Activated CD4-positive, alpha-beta T cell treated with anti-CD3 and anti-CD28 coated beads, Interleukin-2, amount 50 U/mL, for 1 hour (primary cell): ENCODE measurements at places on chromosomes 11 and 22.

- no peak for DNase-seq
Observed at GRCh38 chr22:44586999-44587736, 89.1 kb upstream of the RTL6 start.

- no peak for DNase-seq
Observed at GRCh38 chr11:12696911-12697581, 22.8 kb downstream of the TEAD1 start.

DNA sequence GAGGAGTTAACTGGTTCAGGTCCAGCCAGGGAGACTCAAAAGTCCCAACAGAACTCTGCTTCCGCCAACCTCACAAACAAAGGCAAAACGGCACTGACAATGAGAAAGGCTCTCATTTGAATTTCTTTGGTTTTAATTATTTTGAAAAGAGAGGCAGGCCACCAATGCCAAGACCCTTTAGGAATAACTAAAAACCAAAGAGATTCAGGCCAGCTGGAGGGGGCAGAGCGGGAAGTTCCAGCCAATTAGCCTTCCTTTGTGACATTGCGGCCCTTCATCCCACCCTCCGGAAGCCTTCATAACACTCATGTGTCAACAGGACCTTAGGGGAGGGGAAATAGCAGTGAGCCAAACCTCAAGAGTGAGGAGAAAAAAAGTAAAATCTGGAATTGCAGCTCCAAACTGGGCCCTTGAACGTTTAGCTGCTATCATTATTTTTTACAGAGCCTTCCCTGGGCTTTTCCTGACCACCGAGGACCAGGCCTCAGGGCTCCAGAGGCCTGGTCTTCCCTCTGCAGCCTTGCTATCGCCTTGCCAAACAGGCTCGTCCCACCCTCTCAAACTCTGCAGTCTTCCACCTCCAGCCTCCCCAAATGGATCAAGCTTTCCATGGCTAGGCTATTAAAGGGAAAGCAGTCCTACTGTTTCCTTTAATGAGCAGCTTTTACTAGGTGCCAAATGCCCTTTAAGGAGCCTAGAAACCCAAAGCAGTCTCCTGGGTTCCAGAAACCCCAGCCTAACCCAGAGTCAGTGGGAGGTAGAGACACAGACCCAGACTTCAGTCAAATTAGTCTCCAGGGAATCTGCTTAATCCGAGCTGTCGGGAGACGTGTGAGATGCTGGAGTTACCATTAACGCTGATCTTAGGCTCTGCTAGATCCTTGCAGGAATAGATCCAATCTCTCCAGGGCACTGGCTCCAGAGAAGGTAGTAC lies 114.2 kb downstream of the CCDC34 start:
- no peak for DNase-seq

DNA sequence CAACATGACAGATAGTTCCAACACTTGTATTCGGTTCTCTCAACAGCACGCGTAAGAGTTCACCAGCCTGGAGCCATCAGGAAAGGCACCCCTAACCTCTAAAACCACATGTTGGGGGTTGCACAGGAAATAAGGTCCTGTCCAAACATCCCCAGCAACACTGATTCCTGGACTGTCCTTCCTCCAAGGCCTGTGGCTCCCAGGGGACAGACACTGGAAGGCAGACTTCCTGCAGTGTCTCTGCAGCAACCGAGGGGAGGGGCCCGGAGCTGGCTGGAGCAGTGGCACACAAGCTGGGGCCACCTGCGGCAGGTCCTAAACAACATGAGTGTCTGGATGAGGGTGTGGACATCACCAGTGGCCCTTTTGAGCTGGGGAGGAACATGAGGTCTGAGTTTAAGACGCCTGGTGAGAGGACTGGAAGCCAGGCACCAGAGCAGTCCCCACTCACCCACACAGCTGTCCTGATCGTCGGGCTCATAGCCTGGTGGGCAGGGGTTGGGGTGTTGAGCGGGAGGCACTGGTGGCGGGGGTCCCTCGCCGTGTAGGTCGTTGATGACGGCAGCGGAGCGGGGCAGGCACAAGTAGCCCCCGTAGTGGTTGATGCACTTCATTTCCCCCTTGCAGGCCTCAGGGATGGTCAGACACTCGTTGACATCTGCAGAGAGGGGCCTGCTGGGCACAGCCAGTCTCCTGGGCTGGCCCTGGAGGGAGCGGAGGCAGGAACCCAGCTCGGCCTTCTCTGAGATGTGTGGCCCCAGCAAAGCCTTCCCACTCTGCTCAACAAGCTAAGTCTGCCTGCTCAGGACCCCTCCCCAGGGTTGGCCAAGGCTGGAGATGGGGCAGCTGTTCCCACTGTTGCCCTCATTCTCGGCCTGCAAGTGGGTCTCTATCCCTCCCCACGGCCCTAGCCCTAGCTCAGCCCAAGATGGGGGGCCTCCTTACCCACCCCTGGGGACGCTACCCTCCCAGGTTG lies 1.6 kb downstream of the EFEMP2 start:
- DNase-seq = no peak

GRCh38 chr11:75383246-75383645 lies 16.1 kb upstream of the RPS3 start:
- DNase-seq = no peak

- DNase-seq = no peak
Observed at GRCh38 chr11:85762226-85762625, 48.7 kb downstream of the SYTL2 start.

- DNase-seq = no peak
Observed at GRCh38 chr22:27420817-27421361, 380.7 kb downstream of the MN1 start.

- DNase-seq = no peak
Observed at GRCh38 chr11:123063826-123064657, 2.1 kb upstream of the HSPA8 start.

GRCh38 chr22:47176026-47176389 lies 413.6 kb downstream of the TBC1D22A start:
- DNase-seq = no peak

DNA sequence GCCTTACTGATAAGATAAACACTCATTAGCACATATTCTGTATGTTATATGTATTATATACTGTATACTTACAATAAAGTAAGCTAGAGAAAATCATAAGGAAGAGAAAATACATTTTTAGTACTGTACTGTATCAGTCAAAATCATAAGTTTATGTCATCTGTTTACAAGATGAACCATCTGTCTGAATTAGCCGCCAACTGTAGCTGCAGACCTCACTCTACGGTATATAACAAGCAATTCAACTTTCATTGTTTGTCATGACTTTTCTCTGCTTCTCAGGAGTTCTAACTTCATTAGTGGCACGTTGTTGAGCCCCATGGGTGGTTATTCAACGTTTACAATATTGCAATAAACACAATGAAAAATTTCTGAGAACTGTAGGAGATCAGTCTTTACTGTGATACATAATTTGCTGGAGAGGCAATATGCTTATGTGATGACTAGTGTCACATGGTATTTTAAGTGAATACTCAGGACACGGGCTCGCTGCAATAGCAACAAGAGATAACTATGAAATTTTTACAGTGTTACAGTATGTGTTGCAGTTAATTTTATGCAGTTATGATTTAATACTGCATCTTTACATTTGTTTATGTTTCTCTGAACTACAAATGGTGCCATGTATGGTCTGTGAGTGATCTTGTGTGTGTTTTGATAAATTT lies 132.2 kb upstream of the CTSC start:
- no peak for DNase-seq

DNA sequence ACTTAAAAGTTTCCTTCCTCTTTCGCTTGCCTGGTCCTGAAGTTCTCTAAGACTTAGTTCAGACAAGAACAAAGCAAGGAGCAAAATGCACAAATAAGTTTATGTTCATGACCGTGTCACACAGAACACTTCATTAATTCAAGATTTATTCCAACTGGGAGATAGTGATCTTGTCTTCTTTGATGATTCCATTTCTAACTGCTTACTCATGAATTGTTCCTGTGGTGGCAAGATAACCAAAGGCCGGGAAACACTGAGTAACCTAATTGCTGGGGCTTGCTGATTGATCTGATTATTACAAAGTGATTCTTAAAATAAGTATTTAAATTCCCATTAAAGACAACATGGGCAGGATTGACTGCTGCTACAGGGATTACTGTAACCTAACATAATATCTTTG lies 1462.9 kb upstream of the RAG2 start:
- no peak for DNase-seq

DNA sequence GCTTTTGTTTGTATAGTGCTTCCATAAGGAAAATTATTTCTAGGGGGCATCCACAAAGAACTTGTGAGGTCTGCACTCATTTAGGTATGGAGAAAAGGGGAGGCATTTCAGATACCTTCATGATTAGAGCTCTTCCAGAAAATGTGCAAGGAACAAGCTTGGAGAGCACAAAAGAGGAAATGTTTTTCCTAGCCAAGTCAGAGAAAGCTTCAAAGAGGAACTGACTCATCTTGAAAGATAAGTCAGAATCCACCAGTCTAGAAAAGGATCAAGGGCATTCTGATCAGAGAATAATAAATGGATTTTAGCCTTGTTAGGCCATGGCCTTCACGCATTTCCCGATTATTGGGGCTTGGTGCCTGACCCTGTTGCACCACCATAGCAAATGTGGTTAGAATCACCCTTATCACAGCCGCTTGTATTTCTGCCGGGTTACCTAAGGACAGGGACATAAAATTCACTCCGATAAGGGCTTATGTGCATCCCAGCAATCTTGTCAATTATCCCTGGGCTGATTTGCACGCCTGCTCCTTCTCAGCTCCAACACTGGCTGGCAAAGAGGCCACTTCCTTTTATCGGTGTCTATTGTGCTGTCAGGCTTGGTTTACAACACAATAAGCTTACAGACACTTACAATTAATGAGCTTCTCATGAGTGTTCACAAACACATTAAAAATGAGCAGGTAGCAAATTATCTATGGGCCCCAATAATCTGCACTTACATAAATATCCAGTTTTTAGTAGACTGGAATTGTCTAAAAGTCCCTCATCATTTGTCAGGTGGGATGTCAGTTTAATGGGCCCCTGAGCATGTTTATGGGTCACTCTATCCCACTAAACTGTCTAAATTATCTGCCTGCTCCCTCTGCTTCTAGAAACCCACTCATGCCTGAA lies 613.5 kb downstream of the SOX6 start:
- DNase-seq = no peak

DNA sequence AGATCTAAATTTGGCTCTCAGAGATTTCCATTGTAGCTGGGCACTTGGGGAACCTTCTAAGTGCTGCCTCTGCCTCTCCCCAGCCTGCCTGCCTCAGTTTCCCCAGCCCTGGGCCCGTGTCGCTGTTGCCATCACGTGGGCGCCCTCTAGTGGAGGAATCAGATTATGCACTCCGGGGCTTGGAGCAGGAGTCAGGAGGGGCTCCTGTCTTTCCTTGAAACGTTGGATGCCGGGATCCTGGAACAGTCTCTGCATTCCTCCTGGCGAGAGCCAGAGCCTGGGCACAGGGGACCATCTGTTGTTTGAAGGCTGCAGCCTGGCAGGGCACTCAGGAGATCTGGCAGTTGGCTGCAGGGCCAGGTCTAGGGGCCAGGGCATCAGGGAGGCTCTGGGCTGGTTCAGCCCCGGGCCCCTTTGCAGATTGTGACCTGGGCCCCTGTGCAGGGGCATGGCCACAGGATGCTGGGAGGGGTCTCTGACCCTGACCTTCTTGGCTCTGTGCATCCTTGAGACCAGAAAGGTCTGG lies 71.6 kb downstream of the LRP5 start:
- peak; percentile 67 for DNase-seq

- DNase-seq = no peak
Observed at GRCh38 chr11:63906087-63906486, 10.9 kb downstream of the RCOR2 start.

- no peak for DNase-seq
Observed at GRCh38 chr11:62921573-62922188, 518 bp upstream of the CHRM1 start.

DNA sequence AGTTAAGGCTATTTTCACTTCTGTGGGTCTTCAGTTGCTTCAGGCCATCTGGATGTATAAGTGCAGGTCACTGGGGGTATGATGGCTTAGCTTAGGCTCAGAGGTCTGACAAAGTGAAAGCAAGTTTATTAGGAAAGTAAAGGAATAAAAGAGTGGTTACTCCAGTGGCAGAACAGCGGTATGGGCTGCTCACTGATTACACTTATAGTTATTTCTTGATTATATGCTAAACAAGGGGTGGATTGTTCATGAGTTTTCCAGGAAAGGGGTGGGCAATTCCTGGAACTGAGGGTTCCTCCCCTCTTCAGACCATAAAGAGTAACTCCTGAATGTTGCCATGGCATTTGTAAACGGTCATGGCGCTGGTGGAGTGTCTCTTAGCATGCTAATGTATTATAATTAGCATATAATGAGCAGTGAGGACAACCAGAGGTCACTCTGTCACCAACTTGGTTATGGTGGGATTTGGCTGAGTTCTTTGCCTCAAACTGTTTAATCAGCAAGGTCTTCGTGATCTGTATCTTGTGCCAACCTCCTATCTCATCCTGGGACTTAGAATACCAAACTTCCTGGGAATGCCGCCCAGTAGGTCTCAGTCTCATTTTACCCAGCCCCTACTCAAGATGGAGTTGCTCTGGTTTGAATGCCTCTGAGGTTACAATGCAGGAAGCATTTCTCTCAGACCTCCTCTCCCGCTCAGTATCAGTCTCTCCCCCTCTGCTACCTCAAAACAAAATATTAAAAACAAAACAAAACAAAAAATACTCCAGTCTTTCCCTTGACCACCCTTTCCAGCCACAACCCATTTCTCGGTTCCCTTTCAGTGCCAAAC lies 106.6 kb upstream of the SLC22A12 start:
- DNase-seq = no peak

DNA sequence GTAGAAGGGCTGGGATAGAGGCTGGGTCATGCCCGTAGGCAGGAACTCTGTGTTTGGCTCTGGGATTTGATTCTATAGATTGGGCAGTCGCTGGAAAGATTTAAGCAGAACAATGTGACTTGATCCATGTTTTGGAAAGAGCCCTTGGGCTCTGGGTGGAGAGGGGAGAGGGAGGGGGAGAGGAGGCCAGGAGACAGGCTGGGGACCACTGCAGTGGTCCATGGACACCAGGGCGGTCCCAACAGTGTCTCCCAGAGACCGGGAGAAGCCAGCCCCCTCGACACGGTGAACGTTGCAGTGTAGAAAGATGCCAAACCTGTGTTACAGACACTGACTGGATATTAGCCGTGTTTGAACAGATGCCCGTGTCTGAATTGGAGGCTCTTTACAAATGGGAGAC lies 19.5 kb downstream of the PVALB start:
- DNase-seq = no peak

DNA sequence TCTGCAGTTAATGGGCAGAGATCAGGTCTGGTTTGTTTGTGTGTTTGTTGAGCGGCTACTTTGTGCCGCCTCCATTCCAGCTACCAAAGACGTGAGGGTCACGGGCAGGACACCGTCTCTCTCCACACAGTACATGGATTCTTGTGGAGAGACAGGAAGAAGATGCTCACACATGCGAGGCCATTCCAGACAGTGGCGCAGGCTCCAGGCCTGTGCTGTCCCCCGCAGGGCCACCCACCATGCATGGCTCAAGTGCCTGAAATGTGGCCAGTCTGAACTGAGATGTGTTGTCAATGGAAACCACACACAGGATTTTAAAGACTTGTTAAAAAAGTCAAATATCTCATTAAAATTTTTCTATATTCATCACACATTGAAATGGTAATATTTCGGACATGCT lies 848.3 kb downstream of the TBC1D22A start:
- no peak for DNase-seq
